ENCODE measurements at places on chromosomes 11 and 22.

DNA sequence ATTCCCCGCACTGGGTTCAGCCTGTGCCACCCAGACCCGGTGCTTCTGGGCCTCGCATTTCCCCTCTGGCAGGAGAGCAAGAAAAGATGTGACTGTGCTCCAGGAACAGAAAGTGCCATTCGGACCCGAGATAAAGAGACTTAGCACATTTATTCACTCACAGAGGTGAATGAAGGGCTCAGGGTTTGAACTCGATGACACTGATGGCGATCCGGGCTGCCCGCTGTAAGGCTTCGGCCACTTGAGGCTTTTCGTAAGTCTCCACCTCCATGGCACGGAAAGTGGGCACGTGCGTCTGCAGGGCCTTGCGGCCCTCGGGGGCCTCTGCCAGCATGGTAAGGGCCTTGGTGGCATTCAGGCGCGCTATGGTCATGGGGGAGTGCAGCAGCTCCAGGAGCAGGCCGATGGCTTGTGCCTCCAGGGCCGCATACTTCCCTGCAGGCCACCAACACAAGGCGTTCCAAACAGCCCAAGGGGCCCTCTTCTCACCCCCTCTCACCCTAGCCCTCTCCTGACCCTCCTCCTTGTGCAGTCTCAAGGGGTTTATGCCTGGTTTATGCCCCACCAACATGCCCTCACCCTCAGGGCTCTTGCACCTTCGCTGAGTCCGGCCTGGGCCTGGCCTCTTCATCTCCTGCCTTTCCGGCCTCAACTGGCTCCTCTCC lies 10.9 kb upstream of the GNAZ start:
- DNase-seq, result no peak

GRCh38 chr11:104705490-104706190 lies 192.6 kb downstream of the CASP12 start:
- no peak for DNase-seq

GRCh38 chr11:65492387-65492636 lies 6.5 kb upstream of the MALAT1 start:
- no peak for DNase-seq

- no peak for DNase-seq
Measured at GRCh38 chr22:39299829-39300178, 19.6 kb downstream of the RPL3 start.

DNA sequence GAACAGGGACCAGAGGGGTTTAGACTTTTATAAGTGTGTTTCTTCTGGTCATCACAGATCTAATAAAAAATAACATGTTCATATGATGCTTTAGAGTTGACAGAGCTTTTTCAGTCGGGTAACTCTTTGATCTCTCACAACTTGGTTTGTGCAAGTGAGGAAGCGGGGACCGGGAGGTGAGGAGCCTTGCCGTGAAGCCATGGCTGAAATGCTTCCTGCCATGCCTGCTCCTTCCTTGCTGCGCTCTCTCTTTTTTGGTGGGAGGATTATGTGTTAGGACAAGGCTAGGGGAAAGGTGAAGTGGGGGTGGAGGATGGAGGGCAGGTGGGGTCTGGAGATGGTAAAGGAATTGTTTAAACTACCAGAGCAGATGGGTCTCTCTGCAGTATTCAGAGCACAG lies 23.8 kb downstream of the TEAD1 start:
- no peak for DNase-seq

Measured in NCI-H446 treated with DMSO at 0.1 percent for 48 hours (cell line).